ENCODE measurements at places on chromosomes 11 and 22.

DNA sequence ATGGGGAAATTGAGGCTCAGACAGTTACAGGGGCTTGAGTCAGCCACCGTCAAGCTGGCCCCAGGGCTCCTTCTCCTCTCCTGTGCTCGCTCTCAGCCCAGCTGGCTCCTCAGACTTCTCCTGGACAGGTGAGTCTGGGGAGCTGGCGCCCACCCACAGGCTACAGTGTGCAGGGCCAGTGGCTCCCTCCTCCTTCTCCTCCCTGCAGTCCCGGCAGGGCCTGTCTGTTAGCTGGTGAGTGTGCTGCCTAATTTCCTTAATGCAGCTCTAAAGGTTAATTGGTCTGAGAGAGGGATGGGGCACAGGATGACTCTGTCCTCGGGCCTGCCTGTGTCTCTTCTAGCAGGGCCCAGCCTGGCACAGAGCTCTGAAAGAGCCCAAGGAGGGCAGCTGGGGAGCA lies 31.7 kb downstream of the LMO1 start:
- no peak for DNase-seq

- DNase-seq, result no peak
Observed at GRCh38 chr11:124727474-124727873, 12.3 kb upstream of the NRGN start.

DNA sequence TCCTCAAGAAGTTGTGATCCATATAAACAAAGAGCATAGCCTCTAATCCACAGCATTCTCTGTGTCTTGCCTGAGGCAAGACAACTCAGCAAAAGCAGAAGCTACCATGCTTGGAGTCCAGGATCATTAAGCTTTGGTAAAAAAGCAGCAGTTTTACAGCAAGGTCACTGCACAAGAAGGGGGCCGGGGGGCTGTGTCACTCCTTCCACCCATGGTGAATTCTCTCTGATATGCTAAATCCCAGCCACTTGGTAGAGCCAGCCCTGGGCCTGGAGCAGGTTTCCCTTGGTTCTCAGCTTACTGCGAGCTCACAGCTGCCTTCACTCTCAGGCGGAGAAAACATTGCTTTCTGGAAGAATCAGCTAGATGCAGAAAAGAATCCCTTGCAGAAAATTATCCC lies 144.7 kb downstream of the TENM4 start:
- no peak for DNase-seq

DNA sequence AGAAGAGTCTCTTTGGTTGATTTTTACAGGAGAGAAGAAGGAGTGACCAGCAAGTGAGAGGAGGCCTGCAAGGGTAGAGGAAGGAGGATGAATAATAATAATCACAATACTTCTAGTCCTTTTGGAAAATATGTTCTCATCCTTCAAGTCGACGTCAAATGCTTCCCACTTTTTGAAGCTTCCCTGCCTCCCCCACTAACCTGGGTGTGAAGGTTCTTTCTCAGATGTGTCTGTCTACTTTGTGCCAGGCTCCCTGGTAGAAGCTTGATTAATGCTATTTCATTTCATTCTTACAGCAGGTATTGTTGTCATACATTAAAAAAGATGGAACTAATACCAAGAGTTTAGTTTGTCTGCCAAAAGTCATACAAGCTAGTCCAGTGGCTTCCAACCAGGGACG lies 17.1 kb downstream of the TENM4 start:
- no peak for DNase-seq

- peak; percentile 27 for DNase-seq
Observed at GRCh38 chr22:46576556-46577367, 39.3 kb upstream of the CELSR1 start.

- DNase-seq, result no peak
Observed at GRCh38 chr11:75272821-75273301, 32.3 kb downstream of the TPBGL start.

DNA sequence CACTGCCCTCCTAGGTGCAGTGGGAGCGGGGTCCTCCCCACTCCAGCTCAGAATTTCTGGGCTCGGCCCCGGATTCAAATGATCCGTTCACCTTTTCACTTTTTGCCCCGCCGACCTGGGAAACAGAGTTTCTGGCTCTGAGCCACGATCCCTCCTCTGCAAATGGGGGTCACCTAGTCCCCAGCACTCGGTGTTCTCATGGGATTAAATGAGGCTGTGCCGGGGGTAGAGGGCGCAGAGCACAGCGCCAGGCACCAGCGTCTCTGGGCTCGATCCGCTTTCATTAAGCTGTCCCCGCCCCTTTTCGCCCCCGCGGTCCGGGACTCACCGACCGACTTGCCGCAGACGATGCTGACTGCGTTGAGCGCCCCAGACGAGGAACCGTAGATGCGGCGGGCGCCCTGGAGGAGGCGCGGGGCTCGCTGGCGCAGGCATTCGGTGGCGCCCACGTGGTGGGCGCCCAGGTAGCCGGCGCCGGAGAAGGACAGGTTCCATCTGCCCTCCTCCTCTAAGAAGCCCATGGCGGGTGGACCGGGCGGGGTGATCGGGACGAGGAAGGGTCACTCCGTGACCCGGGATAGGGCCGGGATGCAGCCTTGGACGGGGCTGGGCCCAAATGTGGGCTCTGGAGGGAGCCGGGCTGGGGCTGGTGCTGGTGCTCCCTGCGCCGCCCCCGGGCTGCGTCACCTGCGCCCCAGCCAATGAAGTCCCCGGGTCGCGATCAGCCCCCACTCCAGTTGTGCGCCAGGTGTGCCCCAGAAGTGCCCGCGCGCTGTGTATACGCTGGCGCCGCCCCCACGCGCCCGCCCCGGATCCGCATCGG lies at the start of gene PNPLA5:
Gene PNPLA5, minus strand, starts transcription at position 654 of the 823 bp plus-strand sequence. Its CDS starts 133 bp downstream, at position 521.
- no peak for DNase-seq

DNA sequence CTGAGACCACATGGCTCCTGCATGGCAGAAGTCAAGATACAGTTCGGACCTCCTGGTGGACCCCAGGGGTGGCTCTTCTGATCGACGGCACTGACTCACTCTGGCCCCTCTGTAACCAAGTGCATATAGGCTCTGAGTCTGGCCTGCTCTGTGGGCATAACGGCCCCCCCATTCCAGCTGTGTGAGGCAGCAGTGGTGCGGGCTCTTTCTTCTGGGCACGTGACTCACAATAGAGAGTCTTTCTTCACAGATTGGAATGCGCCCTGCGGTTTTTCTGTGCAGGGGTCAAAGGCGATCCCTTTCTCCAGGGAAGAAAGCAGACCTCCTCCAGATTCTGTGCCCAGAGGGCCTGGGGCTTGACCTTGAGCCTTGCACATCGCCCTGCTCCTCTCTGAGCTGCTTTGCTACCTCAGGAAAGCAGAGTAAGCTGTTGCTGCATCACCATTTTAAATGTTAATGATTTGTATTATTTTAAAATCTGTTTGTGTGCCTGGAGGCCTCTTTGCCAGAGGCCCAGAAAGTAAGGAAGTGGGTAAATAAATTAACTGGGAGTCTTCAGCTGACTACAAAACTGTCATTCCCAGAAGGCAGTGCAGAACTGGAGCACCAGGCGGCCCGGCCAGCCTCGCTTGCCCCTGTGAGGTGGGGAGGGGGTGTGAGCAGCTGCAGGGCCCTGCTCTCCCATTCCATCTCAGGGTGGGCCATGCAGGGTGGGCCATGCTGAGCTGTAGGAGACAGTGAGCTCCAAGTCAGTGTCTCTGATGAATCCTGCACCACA lies 199.0 kb downstream of the GRIK4 start:
- DNase-seq, result no peak

GRCh38 chr11:87961606-87962005 lies 213.6 kb downstream of the RAB38 start:
- DNase-seq, result no peak

DNA sequence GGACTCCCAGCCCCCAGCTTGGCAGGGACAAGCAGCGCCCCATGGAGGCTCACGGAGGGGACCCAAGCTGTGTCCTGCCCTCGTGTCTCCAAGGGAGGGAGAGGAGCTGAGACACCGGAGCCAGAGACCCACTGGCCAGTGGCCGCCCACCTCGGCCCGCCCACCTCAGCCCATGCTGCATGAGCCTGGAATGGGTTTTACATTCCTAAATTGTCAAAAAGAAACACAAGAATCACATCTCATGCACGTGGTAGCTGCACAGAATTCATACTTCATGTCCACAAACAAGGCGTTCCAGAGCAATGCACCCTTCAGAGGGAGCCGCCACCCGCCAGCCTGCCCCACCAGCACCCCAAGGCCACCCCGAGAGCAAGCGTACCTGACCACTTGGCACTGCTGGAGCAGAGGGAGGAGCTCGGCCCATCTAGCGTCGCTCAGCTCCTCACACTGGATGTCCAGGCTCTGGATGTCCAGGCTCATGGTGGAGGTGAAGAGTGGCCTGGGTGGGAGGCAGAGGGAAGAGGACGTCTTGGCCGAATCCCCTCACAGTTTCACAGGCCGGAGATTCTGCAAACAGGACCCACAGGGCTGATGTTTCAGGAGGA lies 5.3 kb downstream of the RNH1 start:
- no peak for DNase-seq

DNA sequence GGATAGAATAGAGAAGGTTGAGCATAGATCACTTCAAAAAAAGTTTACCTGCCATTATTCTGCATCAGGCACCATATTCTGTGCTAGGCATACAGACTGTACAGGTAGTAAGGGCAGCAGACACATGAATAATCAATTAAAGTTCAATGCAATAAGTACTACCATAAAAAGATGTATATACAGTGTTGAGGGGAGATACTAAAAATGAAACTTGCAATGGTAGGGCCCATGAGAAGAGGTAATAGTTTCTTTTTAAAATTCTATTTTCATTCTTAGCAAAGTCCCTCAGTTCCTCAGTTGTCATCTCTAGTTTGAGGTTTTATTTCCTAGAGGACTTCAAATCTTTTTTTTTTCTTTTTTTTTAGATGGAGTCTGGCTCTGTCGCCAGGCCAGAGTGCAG lies 819.9 kb downstream of the FAM181B start:
- DNase-seq, result no peak

GRCh38 chr22:24323233-24323632 lies 52.6 kb downstream of the SPECC1L start:
- DNase-seq, result no peak

- no peak for DNase-seq
Observed at GRCh38 chr11:120032766-120033390, 105.0 kb downstream of the TRIM29 start.

GRCh38 chr11:132405728-132406127 lies 1035.3 kb downstream of the NTM start:
- DNase-seq, result no peak

DNA sequence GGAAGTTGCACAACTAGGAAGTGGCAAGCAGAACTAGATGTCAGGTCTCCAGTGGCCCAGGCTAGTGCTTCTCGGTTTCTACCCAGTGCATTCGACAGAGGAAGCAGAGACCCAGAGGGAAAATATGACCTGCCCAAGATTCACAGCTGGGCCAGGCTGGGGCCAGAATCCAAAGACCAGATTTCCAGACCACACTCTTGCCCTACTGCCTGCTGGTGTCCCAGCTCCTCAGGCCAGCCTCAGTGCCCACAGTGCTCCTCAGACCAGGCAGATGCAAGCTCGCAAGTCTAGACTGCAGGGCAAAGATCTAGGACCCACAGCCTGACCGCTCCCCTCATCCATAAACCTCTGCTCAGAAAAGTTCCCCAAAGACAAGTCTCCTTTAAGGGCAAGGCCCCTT lies 262.6 kb downstream of the BUD13 start:
- no peak for DNase-seq

All from stimulated activated CD8-positive, alpha-beta memory T cell treated with anti-CD3 and anti-CD28 coated beads, Interleukin-7, amount 100 ng/mL, for 24 hours (primary cell).